HS-5 (cell line): ENCODE measurements at places on chromosomes 11 and 22.
A peak's percentile ranks its signal among the peaks of the same experiment; 100 is the strongest.

DNA sequence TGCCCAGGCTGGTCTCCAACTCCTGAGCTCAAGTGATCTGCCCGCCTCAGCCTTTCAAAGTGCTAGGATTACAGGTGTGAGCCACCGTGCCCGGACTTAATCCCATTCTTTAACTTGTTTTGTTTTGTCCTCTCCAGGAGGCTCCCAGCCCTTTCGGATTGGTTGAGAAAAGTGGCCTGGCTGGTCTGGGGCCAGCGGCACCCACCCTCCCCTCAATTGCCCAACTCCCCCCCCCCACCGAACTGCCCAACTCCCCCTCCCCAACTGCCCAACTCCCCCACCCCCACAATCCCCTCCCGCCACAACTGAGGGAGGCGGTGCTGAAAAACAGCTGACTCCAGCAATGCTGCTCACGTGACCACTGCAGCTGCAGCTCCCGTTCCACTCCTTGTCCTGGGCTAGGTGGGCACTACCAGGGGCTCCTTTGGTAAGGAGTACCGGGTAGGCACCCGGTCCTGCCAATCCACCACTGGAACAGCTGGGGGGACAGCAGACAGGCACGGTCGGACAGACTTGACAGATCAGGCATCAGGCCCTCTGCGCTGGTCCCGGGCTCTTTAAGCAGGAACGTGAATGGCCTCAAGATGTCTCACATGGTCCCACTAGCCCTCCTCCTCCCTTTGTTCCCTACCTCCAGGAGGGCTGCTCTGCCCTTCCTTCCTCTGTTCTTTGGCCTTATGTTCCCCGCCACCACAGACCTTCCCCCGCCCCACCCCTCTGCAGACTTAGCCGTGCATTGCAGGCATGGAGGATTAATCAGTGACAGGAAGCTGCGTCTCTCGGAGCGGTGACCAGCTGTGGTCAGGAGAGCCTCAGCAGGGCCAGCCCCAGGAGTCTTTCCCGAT lies at the start of gene TCN2:
TCN2 (plus strand) TSS at position 720 of the 845 bp plus-strand sequence. CDS start 158 bp downstream, outside the sequence.
- DNase-seq, result no peak

DNA sequence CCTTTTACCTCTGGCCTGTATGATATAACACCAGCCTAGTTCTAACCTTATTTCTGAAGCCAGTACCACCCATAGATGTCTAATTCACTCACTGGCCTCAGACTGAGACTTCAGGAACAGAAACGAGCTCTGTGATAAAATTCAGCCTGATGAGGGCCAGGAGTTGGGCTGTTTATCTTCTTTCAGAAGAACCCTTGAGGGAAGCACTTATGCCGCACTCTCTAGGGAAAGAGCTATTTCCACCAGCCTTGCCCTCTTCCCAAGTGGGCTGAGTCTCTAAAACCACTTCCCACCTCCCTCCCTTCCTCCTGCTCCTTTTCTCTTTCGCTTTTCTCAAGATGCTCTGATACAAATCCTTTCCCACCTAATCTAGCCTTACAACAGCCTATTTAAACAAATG lies 2.0 kb upstream of the OR52B4 start:
- DNase-seq, result no peak

DNA sequence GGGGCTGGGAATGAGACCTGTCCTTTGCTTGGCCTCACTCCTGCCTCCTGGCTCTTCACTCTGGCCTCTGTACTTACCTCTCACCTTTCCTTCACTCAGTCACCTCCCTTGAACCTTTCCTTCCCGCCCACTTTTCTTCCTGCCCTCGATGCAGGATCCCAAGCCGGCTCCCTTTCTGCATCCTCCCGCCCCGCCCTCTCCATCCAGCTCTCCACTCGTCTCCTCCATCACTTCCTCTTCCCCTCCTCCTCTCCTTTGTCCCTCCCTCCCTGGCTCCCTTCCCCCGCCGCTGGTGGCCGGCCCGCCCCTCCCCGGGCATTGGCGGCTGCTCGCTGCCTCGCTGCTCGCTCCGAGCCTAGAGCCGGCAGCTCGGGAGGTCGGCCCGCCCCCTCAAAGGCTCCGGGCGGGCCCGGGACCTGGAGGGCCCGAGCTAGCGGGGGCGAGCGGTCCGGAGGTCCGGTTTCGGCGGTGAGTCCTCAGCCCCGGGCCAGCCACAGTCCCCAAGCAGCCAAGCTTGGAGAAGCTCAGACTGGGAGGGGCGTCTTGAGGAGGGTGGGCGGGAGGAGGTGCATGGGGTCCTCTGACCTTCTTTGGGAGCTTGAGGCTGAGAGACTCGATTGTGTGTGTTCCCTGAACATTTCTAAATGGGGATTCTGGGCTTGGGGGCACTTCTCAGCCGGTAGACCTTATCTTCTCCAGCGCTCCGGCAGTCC lies 13.8 kb downstream of the PHLDB1 start:
- no peak for DNase-seq

DNA sequence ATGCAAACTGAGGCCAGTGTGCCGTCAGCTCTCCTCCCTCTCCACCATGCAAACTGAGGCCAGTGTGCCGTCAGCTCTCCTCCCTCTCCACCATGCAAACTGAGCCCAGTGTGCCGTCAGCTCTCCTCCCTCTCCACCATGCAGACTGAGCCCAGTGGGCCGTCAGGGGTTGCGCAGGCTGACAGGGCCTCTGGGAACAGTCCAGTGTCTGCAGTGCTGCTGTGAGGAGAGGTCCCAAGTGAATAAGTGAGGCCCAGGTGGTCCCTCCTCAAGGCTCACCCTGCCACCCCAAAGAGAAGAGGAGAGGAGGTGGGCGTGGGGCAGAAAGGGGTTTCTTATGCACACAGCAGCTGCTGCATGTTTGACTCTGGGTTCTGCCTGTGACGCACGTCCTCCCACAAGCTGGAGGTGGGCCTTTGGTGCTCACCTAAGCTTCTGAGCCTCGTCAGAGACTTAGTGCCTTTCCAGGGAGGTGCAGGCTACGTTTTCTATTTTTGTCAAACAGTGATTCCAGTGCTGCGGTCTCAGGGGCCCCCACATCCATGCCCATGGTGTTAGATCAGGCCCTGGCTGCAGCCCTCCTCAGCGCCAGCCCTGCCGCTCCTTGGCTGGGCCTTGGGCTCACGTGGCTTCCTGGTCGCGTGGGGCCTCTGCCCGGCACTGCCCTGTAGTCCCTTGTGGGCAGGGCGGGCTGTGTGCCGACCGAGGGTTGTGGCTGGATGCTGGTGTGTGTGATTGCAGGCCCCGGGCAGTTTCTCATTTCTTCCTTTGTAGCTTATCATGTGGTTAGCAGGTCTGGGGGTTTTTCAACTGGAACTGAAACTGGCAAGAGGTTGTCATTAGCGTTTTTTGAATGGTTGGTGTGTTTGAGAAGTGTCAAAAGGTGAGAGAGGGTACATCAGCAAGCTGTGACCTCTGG lies 7.1 kb downstream of the TPCN2 start:
- no peak for DNase-seq

DNA sequence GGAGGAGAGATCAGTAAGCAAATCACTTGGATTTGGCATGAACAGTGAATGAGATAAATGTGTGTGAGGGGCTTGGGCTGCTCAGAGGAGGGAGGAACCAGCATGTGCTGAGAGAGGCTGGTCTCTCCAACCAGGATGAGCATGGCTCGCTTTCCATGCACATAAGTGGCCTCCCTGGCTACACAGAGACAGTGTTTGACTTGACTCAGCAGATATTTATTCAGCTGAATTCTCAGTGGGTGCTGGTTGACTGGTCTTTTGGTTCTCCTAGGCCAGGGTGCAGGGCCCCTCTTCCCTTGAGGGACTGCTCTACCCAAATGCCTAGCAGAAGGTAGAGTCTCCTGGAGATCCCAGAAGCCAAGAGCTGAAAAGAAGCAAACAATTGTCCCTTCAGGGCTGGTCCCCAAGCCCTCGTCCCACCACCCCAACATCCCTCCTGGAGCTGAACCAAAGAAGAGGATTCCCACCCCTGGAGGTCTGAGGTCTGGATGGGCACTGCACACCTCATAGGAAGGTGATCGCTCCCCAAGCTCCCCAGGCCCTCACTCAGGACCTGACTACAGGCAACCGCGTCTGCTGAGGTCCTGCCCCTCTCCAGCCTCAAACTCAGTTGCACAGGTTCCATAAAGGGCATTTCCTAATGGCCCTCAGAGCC lies 3.3 kb upstream of the TRIM29 start:
- DNase-seq, result no peak

DNA sequence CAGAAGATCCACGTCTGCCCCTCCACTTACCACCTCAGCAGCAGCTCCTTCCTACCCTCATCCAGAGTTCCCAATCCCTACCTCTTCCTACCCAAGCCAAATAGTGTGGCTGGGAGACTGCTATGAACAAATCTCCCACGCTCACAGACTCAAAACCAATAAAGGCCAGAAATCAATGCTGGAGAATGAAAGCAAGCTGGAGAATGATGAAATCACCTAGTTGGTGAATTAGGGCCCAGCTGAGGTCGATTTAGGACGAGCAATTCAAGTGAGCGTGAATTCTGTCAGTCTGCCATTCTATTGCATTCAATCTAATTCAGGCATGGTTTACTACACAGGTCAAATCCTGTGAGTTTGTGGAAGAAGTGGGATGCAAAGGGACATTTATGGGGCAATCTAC lies 22.5 kb downstream of the COMMD9 start:
- DNase-seq, result no peak

DNA sequence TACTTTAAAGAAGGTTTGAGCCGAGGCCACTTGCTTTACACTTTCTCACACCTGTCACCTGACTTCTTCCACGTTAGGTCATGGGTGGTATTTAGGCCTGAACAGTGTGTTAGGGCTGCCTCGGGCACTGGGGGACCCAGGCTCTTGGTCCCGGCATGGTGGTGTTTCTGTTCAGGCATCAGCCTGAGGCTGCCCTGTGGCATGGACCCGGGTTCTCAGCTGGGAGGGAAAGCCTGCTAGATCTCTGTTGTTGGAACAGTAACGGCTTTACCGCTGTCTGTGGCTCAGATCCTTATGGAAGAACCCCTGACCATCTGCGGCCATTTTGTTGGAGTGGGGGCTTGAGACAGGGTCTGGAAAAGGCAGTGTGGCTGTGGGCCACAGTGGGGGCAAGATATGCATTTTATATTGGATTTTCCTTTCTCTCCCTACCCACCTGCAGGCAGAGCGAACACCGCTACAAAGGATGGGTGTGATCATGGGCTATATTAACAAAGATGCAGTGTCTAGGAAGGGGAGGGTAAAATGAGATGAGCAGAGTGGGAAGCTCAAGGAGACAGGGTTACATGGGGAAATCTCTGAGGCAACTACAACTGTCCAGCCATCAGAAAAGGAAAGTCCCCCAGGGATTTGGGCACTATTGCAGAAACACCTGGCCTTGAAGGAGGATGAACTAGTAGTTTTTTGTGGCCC lies 1.6 kb upstream of the KCNJ11 start:
- DNase-seq, result no peak

GRCh38 chr22:49701380-49702067 lies 126.1 kb downstream of the BRD1 start:
- DNase-seq, result no peak

DNA sequence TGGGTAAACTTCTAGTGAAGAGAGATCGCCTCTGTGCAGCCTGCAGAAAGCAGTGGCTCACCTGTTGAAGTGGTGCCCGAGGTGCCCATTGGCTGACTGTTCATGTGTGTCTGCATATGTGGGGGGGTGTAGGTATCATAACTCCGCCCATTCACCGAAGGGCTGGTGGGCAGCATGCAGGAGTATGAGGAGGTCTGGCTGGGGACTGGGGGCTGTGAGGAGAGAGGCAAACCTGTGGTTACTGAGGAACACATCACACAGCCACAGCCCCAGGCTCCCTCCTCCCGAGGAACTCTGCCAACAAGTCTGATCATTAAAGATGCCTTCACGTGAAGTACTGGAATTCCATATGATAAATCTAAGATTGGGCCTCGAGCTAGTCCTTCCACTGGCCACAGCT lies 20.5 kb downstream of the PAX6 start:
- DNase-seq, result no peak

DNA sequence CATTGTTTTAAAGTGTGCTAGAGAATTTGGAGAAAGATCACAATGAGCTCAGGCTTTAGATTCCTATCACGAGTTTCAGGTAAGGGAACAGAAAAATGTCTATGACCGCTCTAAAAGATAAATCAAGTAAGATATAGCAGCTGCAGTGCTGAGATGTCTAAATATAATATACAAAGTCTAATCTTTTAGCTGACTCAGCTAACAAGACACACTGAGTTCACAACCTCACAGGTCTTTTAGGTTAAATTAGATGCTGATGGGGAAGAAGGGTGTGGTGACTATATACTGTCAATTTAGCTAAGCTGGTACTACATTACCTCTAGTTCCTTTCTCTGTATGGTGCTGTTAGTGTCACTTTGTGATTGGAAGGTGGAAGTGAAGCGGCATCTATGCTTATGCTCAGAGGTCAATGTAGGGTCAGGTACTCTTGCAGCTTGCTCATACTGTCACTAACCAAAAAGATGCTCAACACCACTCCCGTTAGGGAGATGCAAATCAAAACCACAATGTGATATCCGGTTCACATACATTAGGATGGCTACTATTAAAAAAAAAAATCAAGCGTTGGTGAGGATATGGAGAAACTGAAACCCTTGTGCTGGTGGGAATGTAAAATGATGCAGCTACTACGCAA lies 283.5 kb downstream of the SWAP70 start:
- DNase-seq, result no peak

DNA sequence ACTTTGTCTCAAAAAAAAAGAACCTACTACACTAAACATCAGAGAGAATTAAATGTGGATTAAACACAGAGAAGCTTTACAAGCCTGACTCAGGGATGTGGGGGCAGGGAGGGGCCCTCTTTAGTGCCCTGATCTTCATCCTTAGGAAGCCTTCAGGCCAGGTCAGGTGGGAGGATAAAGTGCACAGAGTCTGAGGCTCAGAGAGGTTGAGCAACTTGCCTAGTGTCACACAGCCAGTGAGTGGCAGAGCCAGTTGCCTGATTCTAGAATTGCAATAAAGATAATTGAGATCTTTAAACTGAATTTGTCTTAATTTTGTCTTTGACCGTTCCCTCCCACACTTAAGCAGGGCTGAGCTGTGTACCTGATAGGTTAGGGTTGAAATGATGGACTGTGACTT lies 7.2 kb downstream of the SEC14L6 start:
- no peak for DNase-seq

- no peak for DNase-seq
Observed at GRCh38 chr11:64675450-64676260, 47.3 kb downstream of the NRXN2 start.

- DNase-seq, result no peak
Observed at GRCh38 chr11:123187248-123187647, 7.8 kb downstream of the CLMP start.

- DNase-seq, result peak; percentile 25
Observed at GRCh38 chr22:41352058-41352457, 29.7 kb upstream of the TEF start.
